ENCODE measurements at places on chromosomes 12 and 14.

DNA sequence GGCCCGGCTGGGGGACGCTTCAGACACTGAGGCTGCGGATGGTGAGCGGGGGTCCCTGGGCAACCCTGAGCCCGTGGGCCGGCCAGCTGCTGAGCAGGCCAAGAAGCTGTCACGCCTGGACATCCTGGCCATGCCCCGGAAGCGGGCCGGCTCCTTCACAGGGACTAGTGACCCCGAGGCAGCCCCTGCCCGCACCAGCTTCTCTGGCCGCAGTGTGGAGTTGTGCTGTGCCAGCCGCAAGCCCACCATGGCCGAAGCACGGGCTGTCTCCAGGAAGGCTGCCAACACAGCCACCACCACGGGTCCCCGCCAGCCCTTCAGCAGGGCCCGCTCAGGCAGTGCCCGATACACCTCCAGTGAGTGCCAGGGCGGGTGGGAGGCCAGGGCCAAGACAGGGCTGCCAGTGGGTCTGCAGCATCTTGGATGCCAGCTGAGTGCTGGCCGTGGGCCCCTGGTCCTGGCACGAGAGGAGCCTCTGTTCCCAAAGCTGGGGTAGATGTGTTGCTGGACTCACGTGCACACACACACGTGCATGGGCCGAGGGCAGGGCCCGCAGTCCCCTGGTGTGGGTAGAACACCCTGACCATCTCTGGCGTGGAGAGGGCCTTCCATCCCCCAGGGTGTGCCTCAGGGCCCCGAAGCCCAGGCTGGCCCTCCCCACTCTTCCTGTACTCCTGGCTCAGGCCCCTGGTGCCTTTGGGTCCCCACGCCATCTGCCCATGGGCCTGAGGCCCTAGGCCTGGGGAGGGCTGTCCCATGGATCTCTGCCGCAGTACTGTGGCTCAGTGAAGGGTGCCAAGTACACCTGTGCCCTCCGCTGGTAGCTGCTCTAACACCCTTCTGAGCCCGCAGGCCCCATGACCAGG, 22.8 kb downstream of the CEP170B start:
- DNase-seq = no peak

- no peak for DNase-seq
Observed at GRCh38 chr12:90859591-90859990, 95.4 kb downstream of the CCER1 start.

DNA sequence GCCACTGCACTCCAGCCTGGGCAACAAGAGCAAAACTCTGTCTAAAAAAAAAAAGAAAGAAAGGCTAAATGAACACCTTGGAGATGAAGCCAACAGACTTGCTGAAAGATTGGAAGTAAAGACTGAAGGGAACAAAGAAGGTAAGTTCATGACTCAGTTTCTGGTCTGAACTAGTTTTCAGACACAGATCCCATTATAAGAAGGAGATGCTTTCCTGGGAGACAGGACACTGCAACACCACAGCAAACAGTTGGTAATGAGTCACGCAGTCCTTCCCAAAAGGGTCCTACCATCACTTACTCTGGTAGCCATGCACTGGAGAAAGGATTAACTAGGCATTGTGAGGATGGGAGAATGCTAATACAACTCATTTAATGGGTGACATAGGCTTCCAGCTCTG, 97.2 kb downstream of the SSPN start:
- DNase-seq = no peak

DNA sequence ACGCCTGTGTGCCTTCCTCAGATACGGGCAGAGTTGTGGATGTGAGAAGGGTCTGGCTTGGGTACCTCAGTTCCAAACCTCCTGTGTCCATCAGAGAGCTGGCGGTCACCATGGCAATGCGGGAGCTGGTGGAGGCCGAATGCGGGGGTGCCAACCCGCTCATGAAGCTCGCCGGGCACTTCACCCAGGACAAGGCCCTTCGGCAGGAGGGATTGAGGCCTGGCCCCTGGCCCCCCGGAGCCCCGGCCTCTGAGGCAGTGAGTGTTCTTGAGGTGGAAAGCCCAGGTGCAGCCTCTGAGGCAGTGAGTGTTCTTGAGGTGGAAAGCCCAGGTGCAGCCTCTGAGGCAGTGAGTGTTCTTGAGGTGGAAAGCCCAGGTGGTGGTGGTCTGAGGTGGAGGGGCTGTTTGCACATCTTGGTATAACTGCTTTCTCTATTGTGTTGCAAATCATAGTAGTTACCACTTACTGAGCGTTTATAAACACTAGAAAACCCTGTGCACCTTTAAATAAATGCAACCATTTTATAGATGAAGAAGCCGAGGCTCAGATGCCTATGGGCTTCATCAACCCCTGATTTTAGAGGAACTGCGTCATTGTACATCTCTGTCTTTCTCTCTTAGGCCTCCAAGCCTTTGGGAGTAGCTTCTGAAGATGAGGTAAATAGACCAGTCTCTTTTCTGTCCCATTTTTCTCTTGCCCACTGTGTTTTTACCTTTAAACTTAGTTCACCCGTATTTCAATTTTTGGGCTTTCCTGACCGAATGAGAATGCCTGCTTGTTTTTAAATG, 976 bp downstream of the PEX5 start:
- no peak for DNase-seq

- no peak for DNase-seq
Observed at GRCh38 chr12:47312808-47313426, 233.2 kb upstream of the AMIGO2 start.

DNA sequence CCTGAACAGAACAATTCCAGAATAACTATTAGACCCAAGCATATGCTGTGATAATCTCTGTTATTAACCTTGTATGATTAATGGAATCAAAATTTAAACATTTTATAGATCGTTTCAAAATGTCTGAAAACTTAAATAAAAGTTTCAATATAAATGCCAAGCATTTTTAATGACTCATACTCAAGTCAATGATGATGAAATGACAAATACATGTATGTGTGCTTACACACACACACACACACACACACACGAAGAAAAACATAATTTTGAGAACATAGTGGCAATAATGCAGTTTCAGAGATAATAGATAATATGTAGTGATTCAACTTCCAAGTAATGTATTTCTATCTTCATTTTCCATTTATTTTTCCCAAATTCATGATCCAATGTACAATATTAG, 384.9 kb upstream of the FOXG1 start:
- DNase-seq = no peak

DNA sequence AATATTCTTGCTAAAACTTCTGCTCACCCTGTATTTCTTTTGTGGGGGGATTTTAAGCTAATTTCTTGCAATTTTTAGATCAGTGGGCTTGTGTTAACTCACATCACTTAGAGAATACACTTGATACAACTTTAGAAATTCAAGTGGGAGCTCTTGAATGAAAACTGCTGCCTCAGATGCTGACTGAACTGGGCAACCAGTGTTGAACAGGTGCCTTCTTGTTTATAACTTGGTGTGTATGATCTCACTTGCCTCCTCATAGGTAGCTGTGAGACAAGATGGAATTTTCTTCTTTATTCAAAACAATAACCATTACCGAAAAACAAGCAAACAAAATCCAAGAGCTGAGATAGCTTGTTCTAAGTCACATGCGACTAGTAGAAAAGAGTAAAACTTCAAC, 63.5 kb downstream of the FGD4 start:
- DNase-seq = no peak

DNA sequence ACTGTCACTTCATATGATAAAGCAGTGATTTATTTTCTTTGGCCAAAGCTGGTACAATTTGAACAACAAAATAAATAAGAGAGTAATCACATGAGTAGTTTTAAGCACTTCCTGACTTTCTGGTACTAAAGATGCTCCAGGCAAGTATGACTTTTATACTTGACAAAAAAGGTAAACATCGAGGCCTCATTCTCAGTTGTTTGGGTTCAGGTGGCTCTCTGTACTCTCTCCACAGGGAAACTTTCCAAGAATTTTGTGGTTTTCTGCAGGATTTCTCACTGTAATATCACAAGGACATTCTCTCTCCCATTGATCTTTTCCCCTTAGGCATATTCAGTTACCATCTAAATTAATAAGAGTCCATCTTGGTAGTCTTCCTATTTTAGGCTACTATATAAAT, 26.6 kb upstream of the KCNC2 start:
- no peak for DNase-seq

DNA sequence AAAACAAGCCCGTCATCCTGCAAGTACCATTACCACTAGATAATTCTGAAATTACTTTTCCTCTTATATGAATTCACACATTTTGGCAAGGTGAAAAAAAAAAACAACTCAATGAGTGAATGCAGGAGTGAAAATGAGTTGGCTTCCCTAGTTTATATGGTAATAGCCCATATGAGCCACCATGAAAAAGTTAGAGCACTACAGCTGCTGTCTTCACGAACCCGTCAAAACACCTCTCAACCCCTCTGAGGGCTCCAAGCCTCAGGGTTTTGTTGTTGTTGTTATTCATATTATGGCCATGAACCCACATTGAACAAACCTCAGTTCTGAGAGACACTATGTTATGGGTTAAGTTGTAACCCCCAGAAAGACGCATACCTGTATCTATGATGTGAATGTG, 289.9 kb upstream of the CAND1 start:
- no peak for DNase-seq

DNA sequence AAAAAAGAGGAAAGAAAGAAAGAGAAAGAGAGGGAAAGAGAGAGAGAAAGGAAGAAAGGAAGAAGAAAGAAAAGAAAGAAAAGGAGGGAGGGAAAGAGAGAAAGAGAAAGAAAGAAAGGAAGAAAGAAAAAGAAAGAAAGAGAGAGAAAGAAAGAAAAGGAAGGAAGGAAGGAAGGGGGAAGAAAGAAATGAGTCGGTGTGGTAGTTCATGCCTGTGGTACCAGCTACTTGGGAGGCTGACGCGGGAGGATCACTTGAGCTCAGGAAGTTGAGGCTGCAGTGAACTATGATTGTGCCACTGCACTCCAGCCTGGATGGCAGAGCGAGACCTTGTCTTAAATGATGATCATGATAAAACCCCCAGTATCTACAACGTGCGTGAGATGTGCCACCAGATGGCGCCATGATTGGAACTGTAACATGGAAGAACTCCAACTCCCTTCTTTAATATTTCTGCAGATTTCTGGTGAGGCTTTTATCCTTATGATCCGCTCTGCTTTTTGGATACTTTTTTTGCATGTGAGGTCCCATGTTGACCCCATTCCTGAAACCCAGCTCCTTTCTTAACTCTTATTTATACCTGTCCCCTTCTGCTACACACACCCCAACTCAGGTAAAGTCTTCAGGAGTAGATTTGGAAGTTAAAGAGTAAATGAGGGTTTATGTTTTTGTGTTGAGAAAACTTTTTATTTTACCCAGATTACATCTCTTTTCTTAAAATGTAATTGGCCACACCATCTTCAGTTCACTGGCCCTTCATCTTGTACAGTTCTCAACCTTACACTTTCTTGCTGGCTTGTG, 25.6 kb downstream of the RNASE10 start:
- DNase-seq = peak; percentile 56

DNA sequence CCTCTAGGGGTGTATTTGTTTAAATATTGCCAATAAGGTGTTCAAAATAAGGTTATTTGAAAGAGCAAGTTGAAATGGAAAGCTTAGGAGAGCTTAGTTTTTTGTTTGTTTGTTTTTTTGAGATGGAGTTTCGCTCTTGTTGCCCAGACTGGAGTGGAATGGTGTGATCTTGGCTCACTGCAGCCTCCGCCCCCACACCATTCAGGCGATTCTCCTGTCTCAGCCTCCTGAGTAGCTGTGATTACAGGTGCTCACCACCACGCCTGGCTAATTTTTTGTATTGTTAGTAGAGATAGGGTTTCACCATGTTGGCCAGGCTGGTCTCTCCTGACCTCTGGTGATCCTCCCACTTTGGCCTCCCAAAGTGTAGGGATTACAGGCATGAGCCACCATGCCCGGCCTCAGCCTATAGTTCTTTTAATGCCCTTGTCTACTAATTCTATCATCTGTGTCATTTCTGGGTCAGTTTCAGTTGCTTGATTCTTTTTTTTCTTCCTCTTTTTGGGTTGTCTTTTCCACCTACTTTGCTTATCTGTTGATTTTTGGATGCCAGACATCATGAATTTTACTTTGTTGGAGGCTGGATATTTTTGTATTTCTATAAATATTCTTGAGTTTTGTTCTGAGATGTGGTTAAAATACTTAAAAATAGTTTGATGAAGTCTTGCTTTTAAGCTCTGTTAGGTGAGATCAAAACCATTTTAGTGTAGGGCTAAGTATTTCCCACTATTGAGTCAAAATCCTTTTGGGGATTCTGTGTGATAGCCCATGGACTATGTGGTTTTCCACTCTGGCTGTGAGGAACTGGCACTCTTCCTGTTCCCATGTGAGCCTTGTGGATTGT, 18.7 kb downstream of the RCOR1 start:
- DNase-seq = no peak

DNA sequence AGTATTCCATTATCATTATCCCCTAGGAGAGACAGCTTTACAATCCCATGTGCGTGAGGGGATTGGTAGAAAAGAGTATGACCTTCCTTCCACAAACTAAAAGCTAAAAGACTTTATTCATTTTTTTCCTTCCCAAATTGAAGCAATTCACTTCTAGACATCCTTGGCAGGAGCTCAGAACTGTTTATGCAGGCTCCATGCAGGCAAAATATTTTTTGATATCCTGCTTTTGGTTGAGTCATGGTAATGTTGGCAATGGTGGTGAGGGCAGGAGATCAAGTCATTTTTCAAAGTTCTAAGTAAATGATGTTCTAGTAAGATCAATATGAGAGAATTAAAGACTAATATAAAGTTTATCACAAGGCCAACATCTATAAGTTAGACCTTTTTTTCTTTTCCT, 1.3 kb upstream of the PLEKHG7 start:
- no peak for DNase-seq

GRCh38 chr12:51970904-51971646, 19.6 kb downstream of the ACVR1B start:
- no peak for DNase-seq

Measured in NCI-H446 (cell line).